ENCODE measurements at places on chromosomes 11 and 22.

GRCh38 chr11:110962921-110963320, 250.7 kb upstream of the ARHGAP20 start:
- DNase-seq, result no peak

- DNase-seq, result no peak
These were observed 28.0 kb downstream of the PPP6R2 start for GRCh38 chr22:50371101-50371648.

GRCh38 chr22:42970029-42970428, 44.9 kb downstream of the PACSIN2 start:
- no peak for DNase-seq

GRCh38 chr11:23280088-23280487, 419.8 kb upstream of the CCDC179 start:
- DNase-seq, result peak; percentile 50

DNA sequence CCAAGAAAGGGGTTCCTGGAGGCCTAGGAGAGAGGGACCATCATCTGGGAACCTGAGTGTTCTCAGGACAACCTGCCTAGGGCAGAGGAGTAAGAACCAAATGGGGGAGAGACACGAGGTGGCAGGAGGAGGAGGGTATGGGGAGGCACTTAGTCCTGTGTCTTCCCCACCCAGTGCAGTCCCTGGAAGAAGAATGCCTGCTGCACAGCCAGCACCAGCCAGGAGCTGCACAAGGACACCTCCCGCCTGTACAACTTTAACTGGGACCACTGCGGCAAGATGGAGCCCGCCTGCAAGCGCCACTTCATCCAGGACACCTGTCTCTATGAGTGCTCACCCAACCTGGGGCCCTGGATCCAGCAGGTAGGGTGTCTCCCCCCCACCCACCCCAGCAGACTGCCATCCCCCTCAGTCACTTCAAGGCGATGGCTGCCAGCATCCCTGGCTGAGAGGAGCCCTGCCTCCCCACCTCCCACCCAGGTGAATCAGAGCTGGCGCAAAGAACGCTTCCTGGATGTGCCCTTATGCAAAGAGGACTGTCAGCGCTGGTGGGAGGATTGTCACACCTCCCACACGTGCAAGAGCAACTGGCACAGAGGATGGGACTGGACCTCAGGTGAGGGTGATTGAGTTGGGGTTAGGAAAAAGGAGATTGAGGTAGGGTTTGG, 3.7 kb upstream of the INPPL1 start:
- DNase-seq, result no peak

- DNase-seq, result no peak
These were observed 36.4 kb upstream of the TPBGL start for GRCh38 chr11:75204012-75204674.

GRCh38 chr11:92739041-92739440, 230.4 kb upstream of the MTNR1B start:
- DNase-seq, result peak; percentile 77

DNA sequence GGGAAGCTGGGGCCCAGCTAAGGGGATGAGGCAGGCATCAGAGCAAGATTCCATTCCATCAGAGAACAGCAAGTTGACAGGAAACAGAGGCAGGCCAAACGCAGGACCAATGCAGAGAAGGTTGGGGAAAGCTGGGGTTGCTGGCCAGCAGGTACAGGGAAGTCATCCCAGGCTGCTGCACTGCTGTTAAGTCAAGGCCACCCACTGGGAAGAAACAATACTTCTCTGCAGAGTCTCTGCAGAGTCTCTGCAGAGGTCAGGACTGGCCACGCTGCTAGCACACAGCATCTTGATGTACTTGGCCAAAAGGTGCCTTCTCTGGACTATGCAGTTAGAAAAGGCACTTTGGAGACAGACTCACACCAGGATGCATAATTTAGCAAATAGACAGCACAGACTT, 68.5 kb upstream of the CSNK2A3 start:
- DNase-seq, result no peak

- DNase-seq, result peak; percentile 90
These were observed 71.2 kb downstream of the KIRREL3 start for GRCh38 chr11:126929179-126930061.

DNA sequence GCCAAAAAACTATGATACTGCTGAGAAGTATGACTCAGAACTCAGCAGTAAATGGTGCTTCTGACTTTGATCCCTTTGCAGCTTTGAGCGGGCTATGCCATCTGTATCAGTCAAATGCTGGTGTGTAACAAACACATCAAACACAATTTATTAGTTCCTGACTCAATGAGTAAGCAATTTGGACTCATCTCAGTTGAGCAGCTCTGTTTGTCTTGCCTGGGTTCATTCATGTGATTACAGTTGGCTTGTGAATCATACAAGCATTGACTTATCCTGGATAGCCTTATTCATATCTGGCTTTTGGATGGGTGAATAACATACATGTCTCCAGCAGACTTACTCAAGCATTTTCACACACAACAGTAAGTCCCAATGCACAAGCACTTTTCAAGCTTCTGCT, 858.8 kb downstream of the METTL15 start:
- no peak for DNase-seq

DNA sequence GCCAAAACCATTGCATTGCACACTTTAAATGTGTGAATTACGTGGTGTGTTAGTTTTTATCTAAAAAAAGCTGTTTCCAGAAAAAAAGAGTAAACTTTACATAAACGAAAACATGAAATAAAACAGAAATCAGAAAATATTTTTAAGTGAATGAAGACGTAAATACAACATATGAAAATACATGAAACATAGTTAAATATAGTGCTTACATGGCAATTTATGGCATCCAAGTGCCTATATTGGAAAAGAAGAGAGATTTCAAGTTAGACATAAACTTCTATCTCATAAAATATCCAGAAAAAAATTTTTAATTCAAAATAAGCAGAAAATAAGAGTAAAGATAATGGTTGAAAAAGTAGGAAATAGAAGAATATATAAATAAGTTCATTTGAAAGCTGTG, 11.9 kb upstream of the OR8D2 start:
- DNase-seq, result no peak

Measured in AG10803 (cell line).